ENCODE measurements at places on chromosomes 12 and 14.

DNA sequence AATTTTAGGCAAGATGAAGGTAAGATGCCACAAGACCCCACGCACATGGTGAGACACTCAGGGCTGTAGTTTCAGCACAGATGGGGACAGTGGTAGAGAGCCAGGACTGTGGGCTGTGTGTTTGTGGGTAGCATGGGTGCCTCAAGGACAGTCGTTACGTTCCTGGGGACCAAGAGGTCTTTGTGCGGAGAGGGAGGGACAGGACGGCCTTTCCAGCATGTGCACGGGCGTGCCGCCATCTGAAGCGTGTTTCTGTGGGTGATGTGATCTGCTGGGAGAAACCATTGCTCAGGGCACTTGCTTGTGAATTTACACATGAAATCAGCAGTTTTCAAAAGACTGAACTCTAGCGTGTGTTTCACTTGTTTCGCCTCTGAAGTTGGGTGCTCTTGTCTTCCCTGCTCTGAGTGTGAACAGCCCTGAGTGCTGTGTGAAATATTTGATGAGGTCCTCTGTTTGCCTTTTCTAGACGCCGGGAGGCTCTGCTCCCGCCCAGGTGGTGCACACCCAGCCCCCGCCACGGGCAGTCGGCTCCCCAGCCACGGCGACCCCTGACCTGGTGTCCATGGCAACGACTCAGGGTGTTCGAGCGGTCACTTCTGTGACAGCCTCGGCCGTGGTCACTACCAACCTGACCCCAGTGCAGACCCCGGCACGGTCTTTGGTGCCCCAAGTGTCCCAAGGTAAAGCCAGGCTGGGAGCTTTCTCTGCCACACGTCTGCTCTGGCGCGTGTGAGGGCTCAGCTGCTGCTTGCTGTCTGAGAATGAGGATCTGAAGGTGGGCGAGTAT is 82.3 kb downstream of the DDX51 start:
- DNase-seq: no peak

DNA sequence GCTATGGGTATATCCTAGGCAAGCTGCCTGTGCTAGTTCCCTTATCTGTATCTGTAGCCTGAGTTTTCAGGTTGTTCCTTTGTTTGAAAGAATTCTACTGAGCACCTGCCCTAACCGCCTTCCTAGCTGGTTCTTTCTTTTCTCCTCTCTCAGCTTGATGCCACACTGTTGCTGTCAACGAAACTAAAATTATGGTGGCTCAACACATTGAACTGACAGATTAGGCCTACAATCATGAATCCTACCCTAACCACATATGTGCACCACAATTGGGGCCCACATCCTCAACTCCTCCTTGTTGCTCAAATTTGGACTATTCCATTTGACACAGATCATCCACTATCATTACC is 36.2 kb upstream of the RESF1 start:
- no peak for DNase-seq

DNA sequence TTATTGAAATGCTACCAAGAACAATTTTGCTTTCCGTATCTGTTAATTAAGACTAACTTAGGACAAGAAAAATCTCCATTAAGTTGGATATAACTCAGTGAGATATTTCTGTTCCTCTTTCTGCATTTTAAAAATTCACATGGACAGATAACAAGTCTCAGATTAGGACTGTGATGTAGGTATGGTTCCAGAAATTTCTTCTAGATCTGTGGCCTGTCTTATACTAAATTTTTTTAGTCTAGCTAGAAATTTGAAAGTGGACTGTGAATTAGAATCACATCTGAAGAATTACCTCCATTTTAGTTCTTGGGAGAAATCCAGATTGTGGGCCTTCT is 41.6 kb downstream of the USP15 start:
- DNase-seq: no peak

- no peak for DNase-seq
These were observed 217.3 kb upstream of the EEA1 start for GRCh38 chr12:93146263-93146939.

DNA sequence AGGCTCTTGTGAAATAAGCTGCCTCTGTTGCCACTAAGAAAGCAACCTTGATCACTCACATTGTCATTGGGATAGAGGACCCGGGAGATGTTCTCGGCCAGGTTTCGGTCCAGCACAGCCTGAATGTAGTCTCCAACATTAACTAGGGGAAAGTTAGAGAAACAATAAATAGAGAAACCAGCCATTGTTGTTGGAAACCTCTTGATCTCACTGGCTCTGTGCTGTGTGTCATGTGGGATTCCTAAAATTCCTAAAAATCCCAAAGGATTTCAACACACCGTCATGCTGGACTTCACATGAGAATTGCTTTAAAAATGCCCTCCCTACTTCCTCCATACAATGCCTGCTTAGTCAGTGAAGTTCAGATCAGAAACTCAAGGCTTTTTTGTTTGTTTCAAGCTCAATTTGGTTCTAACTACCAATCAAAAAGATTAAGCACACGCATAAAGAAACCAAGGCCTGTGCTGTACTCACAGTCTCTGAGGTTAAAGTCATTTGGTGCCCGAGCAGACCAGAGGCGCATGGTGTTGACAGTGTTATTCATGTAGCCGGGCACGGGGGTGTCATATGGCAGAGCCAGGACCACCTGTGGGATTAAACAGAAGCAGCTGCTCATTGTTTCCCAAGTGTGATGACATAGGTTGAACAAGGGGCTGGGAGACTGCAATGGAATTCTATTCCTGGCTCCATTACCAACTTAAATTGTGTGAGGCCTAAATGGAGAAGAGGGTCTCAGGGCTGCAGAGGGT is 23.6 kb downstream of the PYGL start:
- no peak for DNase-seq

- peak; percentile 50 for DNase-seq
These were observed 775 bp downstream of the GABARAPL1 start for GRCh38 chr12:10213168-10214135.

DNA sequence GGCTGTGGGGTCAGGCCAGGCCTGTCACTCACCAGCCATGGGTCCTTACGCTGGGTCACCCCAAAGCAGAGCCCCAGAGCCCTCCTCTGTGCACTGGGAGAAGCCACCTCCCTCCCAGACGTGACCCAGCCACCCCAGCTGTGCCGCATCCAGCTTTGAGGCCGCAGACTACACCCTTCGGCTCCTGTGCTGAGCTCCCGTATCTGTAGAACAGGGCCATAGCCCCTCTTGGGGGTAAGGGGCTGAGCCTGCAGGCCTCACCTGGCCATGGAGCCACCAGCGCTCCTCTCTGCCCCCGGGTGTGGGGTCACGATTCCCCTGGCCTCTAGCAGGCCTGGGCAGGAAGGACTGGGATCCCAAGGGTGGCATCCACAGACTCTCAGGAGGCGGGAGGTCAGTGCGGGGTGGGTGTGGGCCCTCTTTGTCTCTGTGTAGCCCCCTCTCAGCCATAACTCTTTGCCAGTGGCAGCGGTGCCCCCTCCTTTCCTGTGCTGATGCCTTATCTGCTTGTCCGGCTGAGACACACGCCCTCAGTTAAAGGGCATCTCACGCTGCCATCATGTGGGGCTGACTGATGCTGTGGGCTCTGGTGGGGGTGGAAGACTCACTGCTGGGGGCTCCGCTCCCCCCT is 16.3 kb downstream of the ASPG start:
- DNase-seq: no peak

- DNase-seq: no peak
These were observed 91.1 kb downstream of the ARMH4 start for GRCh38 chr14:58060898-58061297.

- DNase-seq: no peak
These were observed 172.7 kb downstream of the FUT8 start for GRCh38 chr14:65585216-65585615.
